AML-193 (cell line): ENCODE measurements at places on chromosomes 5 and 9.

DNA sequence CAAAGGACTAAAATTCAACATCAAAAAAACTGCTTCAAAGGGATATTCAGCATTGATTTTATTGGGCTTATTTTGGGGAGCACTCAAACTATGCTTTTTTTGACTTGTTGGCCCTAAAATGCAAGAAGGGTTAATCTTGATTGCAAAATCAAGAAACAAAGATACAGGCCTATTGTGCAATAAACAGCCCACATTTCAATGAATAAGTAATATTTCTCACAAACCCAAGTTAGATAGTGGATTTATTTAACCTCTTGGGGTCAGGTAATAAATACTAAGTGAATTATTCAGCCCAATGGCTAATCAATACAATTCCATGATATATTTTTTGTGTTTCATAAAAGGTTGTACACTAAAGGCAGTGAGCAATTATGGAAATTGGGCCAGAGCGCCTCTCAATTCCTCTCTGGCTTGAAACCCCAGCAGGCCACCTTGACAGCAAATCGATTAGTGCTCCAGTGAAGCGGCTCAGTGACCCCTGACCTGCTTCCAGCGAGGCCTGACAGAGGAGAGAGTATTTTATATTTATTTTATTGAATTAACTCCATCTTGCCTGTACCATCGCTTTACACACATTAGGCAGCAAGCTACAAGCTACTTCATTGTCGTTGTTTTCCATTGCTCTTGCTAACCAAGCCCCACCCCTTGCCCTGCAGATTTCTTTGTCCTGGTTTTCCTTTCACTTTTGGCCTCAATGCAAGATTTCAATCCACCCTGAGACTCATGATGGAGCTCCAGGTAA lies 65.5 kb downstream of the EBF1 start:
- no peak for DNase-seq

- no peak for DNase-seq
These were observed 99.9 kb upstream of the PPP1R26 start for GRCh38 chr9:135379540-135380267.

DNA sequence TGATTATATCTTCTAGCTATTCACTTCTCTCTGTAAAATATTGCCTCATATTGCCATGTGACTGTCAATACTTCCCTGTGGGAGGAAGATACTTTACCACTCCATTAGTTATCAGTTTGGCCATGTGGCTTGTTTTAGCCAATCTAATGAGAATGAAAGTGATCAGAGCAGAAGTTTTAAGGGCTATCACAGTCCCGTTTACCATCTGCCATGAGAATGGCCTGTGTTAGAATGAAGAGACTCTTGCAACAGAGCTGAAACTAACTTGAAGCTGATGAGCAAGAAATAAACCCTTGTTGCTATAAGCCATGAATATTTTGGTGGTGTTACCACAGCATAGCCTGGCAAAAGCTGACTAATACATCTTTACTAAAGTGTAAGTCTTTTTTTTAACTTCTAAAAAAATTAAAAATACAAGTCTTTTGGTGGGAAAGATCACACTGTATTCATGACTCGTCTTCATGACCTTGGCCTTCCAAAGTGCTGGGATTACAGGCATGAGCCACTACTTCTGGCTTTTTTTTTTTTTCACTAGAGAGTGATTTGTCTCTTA lies 68.0 kb upstream of the CTNNA1 start:
- no peak for DNase-seq

GRCh38 chr5:158765407-158765806 lies 334.3 kb downstream of the EBF1 start:
- no peak for DNase-seq

DNA sequence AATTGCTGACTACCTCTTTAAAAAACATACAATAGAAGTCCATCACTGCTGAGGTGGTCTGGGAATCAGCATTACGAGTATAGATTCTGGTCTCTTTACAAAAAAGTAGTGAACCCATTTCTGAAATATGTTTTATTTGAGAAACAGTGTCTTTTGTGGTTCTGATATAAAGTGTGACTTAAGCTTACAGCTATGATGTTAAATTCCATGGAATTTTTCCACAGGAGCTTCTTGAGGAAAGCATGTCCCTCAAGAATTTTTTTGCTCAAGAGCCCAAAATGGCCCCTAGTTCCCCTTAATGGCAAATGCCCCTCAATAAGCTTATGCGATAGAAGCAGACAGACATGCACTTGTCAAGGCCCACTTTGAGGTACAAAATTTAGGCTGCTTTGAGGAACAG lies 265.7 kb downstream of the FAM170A start:
- DNase-seq, result no peak

- no peak for DNase-seq
These were observed 177.8 kb upstream of the PCSK5 start for GRCh38 chr9:75712700-75713099.

DNA sequence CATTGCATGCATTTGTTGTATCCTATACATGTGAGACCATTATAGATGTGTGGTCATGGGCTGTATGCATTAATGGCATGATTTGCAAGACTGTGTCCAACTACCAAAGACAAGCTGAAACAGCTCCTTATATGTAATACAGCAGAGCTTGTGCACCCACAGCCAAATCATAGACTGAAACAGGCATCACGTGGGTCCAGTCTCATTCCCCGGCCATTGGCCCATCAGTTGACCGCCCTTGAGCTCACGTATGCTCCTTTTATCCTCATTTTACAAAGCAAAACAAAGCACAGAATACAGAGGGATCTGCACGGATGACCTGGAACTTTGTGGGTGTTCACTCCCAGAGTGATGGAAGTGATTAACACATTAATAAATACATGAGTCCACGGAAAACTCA lies 109.1 kb downstream of the ROR2 start:
- no peak for DNase-seq

GRCh38 chr9:69412741-69413150 lies 87.7 kb downstream of the ENTREP1 start:
- no peak for DNase-seq
